NCI-H146 (cell line): ENCODE measurements at places on chromosomes 3 and 15.

GRCh38 chr15:80984856-80985255, 4.8 kb downstream of the MESD start:
- no peak for DNase-seq

- DNase-seq = peak; percentile 85
Observed at GRCh38 chr3:59677747-59678702, 628.2 kb upstream of the CFAP20DC start.

GRCh38 chr3:101859882-101860448, 10.7 kb downstream of the NFKBIZ start:
- DNase-seq = no peak

DNA sequence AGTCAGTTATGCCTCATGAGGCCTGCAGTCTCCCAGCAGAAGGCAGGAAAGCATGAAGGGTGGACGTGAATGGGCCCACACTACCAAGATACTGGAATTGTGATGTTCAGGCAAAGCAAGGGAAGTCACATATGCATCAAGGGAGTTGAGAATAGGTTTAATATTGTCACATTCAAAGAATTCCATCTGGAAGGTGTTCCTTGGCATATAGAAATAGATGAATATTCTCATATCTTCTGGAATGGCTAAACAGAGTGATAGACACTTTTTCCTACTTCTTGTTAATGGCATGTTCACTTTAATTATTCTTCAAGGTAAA, 103.7 kb downstream of the CMSS1 start:
- no peak for DNase-seq

GRCh38 chr3:189898559-189899153, 222.0 kb downstream of the P3H2 start:
- no peak for DNase-seq

GRCh38 chr3:117893638-117894037, 1141.0 kb downstream of the IGSF11 start:
- DNase-seq = peak; percentile 45

DNA sequence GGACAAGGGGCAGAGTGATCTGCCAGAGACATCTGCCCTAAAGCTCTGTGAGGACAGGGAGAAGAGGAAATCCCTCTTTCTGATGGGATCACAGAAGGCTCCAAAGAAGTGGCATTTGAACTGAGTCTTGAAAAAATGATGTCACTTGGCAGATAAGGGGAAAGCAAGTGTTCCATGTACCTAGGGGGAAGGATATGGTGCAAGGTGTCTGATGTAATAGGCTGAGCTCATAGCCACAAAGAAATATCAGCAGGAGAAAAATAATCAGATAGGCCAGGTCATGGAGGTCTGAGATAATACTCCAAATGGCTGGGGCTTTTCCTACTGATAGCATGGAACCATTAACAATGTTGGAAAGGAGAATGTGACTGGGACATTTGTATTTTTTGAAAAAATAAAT, 468.4 kb upstream of the MDFIC2 start:
- no peak for DNase-seq

- no peak for DNase-seq
Observed at GRCh38 chr3:38576526-38577370, 72.7 kb downstream of the SCN5A start.

DNA sequence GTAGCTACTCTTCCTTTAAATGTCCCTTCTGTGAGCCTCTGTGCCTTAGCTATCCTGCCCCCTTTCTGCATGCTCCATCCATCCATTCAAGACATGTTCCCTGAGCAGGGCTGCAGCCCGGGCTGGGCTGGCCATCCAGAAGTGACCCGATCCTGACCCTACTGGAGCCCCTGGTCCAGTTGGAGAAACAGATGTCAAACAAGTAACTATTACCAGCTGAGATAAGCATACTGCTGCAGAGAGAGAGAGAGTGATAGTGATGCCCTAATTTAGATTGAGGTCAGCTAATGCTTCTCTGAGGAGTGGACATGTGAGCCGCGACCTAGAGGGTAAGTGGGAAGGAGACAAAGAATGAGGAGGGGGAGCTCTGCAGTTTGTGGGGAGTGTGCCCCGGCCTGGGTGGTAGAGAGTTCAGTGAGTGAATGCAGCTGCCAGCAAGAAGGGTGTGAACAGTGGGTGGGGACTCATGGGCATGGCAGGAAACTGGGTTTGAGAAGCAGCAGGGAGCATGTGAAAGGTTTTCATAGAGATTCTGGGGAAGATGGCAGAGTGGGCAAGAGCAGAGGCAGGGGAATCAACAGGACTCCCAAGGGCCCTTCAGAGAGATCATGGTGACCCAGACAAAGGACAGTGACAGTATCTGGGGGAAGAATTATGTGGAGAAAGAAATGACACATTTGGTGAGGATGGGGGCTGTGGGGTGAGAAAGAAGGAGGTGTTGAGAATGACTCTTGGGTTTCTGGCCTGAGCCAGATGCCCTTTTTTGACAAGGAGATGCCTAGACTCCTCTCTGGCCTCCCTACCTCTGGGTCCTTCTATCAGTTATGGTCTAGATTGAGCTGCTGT, 44.9 kb downstream of the CHCHD6 start:
- DNase-seq = no peak

DNA sequence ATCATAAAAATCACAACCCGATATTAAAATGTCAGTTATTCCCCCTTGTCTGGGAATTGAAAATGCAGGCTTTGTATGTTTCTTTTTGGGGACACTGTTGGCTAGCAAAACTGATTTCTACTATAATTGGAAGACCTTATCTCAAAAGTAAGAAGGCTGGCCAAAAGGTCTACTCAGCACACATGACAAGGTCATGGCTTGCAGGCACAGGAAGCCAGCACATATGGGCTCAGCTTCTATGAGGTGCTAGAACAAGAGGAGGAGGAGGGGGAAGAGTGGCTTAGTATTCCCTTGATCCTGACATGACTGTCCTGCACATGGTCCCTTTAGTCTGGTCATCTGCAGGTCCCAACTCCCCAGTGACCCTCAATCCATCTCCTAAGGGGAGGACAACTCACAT, 681.2 kb downstream of the SQOR start:
- DNase-seq = no peak

- peak; percentile 66 for DNase-seq
Observed at GRCh38 chr3:32340039-32340438, 51.6 kb upstream of the CMTM7 start.

DNA sequence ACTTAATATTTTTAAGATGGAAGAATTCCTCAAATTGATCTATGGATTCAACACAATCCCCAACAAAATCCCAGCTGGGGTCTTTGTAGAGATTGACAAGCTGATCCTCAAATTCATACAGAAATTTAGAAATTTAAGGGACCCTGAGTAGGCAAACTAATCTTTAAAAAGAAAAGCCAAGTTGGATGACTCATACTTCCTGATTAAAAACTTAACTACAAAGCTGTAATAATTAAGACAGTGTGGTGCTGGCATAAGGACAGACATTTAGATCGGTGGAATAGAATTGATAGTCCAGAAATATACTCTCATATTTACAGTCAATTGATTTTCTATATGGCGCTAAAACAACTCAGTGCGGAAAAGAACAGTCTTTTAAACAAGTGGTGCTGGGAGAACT, 11.6 kb downstream of the FAM162A start:
- no peak for DNase-seq

DNA sequence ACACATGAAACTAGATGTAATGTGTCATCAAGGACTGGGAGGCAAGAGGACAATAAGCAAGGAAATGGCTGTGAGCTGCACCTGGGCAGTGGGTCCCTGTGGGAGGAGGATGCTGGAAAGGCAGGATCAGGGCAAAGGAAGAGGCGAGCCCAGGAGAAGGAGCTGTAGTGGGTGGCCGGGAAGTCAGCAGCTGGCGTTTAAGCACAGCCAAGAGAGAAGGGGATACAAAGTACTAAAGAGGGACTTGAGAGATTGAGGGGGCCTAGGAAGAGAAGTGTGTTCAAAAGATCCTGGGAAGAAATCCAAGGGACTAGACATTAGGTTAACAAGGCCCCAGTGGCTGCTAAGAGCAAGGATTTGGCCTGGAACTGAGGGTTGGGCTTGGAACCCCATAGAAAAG, 188.5 kb upstream of the SLC24A5 start:
- no peak for DNase-seq

DNA sequence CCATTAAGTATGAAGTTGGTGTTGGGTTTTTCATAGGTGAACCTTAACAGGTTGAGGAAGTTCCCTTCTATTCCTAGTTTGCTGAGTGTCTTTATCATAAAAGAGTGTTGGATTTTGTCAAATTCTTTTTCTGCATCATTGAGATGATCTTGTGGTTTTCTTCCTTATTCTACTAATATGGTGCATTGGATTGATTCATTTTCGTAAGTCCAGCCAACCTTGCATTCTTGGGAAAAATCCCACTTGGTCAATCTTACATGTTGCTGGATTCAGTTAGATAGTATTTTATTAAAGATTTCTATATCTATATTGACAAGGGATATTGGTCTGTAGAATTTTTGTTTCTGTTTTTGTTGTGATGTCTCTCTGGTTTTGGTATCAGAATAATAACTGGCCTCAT, 83.7 kb upstream of the C15orf39 start:
- DNase-seq = no peak

GRCh38 chr15:58748040-58748851, 1.3 kb downstream of the ADAM10 start:
- DNase-seq = no peak

DNA sequence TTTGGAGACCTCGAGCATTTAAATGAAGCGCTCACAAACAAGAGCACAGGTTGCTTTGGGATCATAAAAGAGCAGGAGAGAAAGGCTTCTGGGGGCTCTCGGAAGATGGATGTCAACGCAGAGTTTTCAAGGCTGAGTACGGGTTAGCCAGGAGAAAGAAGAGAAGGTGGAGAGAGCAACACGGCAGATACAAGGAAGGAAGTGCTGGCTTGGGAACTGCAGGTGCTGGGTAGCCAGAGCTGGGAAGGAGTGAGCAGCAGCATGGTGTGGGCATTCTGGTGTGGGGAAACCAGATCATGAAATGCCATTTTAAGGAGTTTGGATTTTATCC, 580 bp upstream of the RUBCN start:
- DNase-seq = peak; percentile 70

GRCh38 chr15:76566276-76566675, 229.7 kb downstream of the ISL2 start:
- DNase-seq = peak; percentile 10

DNA sequence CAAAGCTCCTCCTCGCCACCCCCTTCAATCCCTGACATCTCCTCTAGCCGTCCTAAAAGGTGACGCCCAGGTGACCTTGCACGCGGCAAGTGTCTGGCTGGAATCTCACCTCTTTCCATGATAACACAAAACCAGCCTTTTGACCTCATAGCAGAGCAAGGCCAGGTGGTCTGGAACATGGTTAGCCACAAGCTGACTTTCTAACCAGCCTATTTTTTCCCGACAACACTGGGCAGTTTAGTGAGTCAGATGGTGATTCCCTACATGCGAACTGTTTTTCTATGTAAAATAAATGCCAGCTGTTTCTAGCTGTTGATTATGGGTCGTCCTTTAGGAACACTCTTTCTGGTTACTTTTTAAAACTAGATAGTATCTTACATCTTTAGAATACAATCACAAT, 243.0 kb downstream of the CD47 start:
- DNase-seq = peak; percentile 88

DNA sequence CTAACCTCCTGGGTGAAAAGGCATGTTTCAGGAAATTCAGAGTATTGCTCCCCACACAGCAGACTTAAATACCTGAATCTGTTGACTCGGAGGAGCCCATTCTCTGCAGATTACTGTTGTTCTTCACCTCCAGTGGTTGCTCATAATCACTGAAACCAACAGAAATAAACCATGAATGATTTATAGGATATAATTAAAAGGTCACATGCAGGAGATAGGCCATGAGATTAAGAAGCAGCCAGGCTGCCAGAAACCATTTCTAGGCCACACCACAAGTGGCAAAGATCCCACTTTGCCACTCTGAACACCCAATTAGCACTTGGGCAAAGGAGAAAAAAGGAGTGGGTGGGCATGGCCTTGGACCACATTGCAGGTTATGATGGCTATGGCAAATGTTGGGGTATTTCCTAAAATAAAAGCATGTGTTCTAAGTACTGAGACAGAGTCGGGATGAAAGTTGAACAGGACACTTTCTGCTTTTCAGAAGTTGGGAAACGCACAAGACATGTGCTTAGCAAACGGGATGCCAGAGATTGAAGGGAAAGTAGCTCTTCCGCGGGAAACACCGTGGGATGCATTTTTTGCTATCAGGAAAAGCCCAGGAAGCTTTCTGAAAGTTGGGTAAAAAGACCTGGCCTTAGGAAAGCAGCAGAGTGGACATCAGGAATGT, 1.5 kb downstream of the CDC25A start:
- DNase-seq = no peak

DNA sequence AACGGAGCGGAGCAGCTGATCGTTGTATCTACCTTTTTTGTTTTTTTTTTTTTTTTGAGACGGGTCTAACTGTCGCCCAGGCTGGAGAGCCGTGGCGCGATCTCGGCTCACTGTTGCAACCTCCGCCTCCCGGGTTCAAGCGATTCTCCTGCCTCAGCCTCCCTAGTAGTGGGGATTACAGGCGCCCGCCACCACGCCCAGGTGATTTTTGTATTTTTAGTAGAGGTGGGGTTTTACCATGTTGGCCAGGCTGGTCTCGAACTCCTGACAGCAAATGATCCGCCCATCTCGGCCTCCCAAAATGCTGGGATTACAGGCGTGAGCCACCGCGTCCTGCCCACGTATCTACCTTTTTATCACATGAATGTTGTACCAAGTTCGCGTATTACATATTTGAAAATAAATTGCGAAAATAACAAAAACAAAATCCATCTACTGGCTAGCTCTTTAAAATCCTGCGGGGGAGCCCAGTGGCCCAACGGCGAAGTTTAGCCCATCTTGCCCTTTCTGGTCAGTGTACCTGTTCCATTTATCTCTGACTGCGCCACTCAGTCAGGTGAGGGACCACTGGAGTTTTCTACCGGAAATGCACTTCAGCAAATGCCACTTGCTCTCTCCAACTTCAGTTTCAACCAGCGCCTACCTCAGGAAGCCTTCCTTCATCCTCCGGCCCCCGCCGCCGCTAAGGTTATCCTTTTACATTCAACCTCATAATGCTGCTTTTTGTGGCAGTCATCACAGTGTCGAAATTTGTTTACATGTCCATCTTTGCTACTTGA, 1.2 kb upstream of the EIF3J start:
- DNase-seq = peak; percentile 49

DNA sequence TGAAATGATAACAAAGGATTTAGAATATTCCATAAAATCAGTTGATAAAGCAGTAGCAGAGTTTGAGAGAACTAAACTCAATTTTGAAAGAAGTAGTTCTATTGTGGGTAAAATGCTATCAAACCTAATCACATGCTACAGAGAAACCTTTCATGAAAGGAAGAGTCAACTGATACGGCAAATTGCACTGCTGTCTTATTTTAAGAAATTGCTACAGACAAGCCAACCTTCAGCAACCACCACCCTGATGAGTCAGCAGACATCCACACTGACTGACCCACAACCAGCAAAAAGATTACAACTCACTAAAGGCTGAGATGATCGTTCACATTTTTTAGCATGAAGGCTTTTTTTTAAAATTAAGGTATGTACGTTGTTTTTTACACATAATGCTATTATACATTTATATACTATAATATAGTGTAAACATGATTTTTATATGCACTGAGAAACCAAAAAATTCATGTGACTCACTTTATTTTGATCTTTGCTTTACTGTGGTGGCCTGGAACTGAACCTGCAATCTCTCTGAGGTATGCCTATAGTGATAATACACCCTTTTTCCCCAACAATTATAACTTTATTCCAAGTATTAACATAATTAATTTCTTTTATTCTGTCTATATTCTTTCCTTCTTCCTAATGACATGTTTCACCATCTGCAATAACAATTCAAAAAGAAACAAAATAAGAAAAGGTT, 109.9 kb downstream of the TBC1D5 start:
- no peak for DNase-seq

GRCh38 chr3:124877674-124878073, 9.5 kb downstream of the ITGB5 start:
- DNase-seq = no peak

- peak; percentile 22 for DNase-seq
Observed at GRCh38 chr15:92074101-92074500, 220.6 kb downstream of the SLCO3A1 start.
